Stimulated activated CD4-positive, alpha-beta T cell treated with anti-CD3 and anti-CD28 coated beads, Interleukin-2, amount 100 ng/mL, for 24 hours (primary cell): ENCODE measurements at places on chromosomes 2 and 18.

DNA sequence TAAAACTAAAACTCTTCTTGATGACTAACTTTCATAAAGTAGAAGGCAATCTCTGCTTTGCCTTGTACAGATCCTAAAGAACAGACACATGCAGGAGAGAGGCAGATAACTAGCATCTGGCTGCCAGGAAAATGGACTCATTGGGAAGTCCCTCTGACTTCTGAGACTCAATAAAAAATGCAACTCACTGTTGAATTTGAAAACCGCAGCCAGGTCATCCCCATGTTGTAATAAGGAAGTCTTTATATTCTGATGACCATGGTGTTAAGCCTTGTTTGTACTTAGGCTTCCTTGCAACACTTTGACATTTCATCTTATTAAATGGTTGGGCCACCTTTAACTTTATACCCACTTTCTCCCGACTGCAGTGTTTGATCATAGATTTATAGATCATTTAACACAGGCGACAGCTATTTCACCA is 375.1 kb upstream of the KCNH7 start:
- DNase-seq, result no peak

GRCh38 chr2:30359644-30360167 is 87.3 kb upstream of the LCLAT1 start:
- no peak for DNase-seq

DNA sequence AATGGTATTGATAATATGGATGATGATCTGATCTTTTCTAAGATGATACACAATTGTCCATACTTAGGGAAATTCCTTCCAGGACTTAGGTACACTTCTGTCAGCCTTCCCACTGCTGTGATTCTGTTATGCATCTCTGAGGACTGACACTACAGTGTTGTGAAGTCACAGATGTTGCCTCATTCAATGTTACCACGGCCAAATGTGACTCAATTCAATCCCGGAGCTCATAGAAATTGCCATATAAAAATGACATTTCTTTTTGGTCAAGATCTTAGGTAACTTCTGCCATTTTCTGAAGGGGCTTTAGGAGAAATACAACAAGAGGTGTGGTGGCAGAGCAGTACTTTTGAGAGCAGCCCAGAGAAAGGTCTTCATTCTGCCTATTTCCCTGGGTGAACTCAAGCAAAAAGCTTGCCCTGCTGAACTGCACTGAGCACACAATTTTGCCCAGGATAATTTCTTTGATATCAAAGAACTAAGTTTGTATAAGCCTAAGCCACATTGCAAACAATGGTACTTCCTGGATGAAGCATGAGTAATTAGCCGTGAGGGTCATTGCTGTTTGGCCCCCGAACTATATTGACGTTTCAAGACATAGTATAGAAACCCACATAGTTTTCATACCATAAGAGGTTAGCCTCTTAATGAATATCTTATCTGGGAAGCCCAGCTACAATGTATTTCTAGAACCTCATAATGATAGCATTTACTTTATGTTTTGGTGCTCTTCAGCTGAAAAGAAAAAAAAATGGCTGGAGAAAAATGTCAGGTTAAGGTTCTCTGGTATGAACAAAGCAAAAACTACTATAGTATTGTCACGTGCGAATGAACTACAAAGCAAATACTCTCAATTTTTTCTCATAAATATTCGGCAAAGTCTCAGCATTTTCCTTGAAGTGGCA is 437.4 kb downstream of the MEIS1 start:
- DNase-seq, result no peak

- no peak for DNase-seq
Measured at GRCh38 chr2:26526589-26526988, 48.7 kb upstream of the OTOF start.

GRCh38 chr2:162254236-162254871 is 11.1 kb upstream of the FAP start:
- DNase-seq, result no peak

DNA sequence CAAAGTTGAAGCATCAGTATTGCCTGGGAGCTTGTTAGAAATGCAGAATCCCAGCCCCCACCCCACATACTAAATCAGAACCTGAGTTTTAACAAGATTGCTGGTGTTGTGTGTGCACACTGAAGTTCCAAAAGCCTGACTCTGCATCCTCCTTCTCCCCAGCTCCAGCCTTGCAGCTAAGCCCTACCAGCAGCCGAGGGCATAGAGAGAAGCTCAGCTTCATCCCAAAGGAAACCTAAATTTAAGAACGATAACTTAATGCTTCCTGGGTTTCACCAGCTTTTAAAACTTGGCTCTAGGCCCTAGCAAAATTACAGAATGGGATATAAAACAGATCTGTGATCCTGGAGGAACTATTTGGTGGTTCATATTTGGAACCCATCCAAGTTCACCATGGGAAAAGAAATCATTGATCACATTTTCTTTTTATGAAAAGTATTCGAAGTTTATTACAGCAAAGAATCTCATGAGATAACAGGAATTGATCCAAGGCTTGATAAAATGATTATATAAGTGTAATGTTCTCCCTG is 11.1 kb downstream of the SMYD1 start:
- DNase-seq, result no peak

GRCh38 chr2:67571785-67572718 is 174.9 kb downstream of the ETAA1 start:
- no peak for DNase-seq

GRCh38 chr2:232438951-232439757 is 16.8 kb upstream of the ALPI start:
- peak; percentile 61 for DNase-seq

DNA sequence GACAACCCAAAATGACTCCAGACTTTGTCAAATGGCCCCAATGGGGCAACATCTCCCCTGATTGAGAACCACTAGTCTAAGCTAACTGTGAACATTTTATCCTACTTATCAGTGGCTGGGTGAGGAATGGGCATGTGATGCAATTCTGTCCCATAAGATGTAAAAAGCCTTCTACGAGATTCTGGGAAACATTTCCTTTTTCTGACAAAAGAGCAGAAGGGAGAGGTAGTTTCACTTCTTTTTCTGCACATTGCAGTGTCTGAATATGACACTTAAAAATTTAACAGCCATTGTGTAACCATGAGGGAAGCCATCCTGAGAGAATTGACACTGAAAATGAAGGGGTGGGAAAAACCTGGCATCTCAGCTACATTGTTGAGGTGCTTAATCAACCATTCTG is 17.3 kb upstream of the MARCHF4 start:
- DNase-seq, result no peak

DNA sequence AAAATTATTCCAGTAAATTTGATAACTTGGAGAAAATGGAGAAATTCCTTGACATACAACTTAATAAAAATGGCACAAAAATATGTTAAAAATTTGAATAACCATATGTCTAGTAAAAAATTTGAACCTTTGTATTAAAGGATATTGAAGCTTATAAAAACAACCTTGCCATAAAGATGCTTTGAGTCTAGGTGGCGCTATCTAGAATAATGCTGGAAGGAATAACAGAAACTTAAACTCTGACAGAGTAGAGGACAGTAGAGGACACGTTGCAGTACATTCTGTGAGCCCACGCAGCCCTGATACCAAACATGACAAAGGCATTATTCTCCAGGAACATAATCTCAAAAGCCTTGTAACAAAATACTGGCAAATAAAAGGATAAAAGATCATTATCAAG is 44.7 kb upstream of the ALKAL2 start:
- DNase-seq, result no peak

DNA sequence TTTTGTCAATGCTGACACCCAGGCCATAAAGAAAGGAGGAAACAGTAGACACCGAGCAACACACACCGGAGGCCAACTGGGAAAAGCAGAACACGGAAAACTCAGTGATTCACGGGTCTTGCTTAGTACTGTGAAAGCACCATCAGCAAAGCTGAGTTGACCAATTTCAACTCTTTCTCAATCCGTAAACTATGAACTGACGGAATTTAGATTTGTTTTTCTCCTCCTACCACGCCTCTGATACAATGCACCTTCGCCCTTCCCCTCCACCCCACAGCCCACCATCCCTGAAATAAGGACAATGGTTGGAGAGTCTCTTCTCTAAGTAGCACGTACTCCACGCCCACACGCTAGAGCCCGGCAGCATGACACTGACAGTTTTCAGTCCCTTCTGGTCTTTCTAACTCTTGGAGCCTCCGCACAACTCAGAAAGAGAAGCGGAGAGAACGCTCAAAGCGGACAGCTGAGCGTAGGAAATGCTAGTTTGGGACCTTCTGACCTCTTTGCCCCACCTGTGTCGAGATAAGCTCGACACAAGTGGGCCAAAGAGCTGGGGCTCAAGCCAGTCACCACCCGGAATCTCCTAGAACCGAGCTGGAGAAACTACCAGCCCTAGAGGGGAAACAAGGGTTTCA is 669 bp downstream of the LNPK start:
- peak; percentile 64 for DNase-seq

DNA sequence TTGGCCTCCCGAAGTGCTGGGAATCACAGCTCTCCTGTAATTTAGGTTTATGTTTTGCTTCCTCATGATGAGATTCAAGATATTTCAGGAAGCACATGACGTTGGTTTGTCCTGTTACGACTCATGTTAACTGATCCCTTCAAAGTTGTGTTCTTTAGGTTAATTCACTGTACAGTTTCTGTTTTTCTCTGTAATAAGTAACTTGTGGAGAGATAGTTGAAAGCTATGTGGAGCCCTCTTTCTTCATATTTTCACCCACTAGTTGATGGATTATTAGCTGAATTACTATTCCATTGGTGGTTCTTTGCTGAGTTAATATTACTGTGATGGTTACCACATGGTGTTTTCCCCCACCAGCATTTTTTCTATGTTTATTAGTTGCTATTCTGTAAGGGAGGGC is 18.3 kb upstream of the CHCHD5 start:
- DNase-seq, result no peak

DNA sequence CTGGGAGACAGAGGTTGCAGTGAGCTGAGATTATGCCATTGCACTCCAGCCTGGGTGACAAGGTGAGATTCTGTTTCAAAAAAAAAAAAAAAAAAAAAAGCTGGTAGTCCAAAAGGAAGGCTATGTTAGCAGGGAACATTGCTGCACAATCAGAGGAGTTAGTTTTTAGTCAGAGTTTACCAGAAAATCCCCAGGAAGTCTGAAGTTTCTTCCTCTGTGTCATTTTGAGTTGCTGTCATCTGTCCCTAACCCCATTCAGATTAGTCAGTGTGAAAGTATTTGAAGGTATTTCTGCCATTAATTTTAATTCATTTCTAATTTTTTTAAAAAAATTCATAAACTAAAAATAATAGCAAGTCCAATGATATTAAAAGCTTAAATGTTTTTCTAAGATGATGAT is 33.5 kb upstream of the CERS6 start:
- DNase-seq, result no peak

DNA sequence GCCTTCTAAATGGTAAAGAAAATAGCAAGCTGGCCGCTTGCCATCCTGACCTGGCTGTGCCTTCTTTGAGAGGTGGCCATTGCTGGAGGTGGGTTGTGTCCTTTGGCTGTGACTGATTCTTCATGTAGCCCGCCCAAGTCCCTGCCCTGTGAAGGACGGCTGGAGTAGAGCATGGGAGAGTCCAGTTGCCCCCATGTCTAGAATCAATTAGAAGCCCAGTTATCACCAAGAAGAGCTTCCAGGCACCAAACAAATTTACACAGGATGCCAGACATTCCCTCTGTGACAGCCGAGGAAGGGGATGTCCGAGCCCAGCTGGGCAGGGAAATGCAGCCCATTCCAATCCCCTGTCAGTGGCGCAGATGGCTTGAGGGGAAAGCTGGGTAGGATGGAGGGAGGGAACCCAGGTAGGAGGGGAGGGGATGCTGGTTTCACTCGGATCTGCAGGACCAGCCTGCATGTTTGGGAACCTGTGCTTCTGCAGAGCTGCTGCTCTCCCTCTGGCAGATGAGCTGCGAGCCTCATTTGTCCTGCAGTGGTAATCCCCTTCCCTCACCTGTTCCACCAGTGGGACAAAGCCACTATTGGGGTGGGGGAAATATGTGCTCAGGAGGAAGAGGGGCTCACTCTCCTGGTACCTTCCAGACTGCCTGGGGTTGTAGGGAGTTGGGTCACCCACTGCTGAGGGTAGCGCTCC is 25.7 kb upstream of the ASB18 start:
- DNase-seq, result no peak

GRCh38 chr18:285817-286216 is 18.0 kb upstream of the THOC1 start:
- no peak for DNase-seq

DNA sequence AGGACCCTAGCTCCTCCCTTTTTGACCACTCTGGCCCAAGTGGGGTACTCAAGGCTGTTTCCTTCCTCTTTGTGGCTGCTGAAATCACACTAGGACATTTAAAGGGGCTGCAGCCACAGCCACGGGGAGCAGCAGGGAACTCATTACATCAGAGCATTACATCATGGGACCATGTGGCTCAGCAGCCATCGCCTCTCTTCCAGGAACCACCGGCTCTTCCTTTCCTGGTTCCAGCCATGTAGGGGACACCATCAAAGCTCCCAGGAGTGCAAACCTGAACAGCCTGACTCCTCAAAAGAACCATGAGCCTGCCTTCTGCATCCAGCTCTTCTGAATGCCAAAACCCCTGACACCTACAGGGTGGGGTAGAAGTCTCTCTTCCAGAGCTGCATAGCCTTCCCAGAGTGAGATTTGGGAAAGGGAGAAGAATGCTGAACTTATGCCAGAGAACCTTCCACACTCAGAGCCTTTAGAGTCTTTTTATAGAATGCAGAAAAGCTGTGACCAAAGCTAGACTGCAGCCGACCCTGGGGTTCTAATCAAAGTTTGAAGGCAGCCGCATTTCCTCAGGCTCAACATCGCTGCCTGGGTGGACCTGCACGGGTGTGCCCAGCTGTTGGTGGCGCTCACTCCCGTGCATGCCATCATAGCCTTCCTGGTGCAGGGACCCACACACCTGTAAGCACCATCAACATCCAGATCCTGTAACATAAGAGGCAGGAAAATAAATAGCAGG is 121.7 kb downstream of the KLHL29 start:
- DNase-seq, result no peak

- DNase-seq, result no peak
Measured at GRCh38 chr18:941331-941730, 36.7 kb downstream of the ADCYAP1 start.

DNA sequence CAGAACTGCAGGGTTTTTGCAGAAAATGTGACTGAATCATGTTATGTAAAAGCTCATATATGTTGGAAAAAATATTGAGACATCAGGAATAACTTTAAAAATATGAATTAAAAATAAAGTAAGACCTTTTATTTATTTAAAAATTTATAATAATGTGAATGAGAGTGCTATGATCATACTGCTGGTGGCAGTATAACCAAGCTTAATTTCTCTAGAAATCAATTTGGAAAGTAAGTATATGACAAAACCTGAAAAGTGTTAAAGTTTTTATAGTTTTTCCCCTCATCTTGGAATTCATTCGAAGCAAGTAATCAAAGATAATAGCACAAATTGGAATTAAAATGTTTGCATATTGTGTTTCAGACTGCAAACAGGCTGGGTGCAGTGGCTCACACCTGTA is 7.5 kb downstream of the SLC39A10 start:
- no peak for DNase-seq

DNA sequence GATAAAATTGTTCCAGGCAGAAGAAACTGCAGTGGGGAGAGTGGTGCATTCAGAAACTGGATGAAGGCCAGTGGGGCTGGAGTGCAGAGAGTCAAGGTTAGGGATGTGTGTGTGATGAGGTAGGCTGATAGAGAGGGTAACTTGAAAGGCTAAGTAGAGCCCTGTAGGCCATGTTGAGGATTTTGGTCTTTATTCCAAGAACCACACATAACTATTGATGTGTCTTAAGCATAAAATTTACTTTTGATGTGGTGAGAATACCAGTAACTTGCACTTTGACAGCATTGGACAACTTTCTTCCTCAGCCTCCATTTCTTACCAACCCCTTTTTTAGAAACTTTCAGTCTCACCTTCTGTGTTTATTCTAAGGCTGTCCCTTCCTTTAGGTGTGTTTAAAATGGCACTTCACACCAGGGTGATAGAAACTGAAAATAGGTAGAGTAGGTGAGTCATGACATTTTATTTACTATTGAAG is 22.6 kb downstream of the MTX2 start:
- DNase-seq, result no peak

- DNase-seq, result no peak
Measured at GRCh38 chr18:21702602-21703001, 2.0 kb downstream of the ABHD3 start.
